ENCODE measurements at places on chromosomes 11 and 22. TPM values are rescaled to one million over a fixed set of nuclear protein-coding genes. Genes with fewer than 3 reads are reported as not detected.

- no peak for DNase-seq
Measured at GRCh38 chr11:15730263-15730994, 615.7 kb downstream of the INSC start.

DNA sequence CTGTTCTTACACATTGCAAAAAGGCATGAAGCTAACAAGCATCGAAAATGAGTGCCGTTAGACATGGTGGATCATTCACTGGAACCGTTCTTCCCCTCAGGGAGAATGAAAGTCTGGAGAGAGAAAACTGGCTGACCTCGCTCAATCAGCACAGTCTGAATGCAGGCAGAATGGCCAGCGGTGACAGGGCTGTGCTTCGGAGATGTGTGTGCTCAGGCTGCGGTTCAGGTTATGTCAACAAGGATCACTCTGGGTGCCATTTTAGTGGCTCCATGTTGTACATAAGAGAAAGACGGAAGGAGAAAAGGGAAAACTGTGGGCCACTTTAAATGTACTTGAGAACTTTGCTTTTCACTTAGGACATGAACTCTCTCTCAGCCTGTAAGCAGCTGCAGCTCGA, 749.8 kb upstream of the ARHGAP42 start:
- DNase-seq, result no peak

- peak; percentile 37 for DNase-seq
Measured at GRCh38 chr11:126695293-126695692, 305.3 kb downstream of the KIRREL3 start.

DNA sequence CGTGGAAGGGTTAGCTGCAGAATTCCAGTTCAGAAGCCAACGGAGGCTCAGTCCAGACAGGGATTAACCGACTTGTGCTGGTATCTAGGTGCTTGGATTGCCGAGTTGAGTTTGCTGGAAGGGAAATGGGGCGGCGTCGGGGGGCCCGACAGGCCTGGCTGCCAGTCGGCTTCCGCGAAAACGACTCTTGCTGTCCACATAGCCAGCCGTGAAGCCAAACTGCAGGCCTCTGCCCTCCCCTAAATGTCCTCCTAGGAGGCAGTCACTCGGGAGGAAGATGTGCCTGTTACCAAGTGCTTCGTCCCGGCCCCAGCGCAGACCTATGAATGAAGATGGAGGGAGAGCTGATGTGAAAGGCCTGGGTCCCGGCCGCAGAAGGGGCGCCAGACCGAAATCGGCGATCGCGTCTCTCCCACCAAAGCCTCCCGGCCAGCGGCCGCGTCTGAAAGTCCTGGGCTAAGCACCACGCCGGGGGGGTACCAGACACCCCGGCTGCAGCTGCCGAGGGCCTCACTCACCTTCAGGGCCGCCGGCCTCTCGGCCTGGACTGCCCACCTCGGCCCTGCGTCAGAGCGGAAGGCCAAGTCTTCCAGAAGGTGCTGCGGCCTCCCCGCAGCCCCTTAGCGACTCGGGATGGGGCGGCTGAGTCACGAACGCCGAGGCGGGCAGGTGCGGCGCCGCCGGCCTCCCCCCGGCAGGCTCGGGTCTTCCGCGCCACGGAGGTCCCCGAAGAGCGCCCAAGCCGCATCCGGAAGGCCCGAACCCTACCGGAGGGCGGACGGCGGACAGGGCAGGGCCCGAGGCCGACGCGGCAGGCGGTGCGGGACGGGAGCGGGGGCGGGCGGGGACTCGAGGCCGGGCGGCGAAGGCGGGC, 7.5 kb downstream of the DPAGT1 start:
- DNase-seq, result peak; percentile 41

The TMEM191C gene
- total RNA-seq, result not detected

All from Daoy (cell line).